AG04450 (cell line): ENCODE measurements at places on chromosomes 12 and 14.

DNA sequence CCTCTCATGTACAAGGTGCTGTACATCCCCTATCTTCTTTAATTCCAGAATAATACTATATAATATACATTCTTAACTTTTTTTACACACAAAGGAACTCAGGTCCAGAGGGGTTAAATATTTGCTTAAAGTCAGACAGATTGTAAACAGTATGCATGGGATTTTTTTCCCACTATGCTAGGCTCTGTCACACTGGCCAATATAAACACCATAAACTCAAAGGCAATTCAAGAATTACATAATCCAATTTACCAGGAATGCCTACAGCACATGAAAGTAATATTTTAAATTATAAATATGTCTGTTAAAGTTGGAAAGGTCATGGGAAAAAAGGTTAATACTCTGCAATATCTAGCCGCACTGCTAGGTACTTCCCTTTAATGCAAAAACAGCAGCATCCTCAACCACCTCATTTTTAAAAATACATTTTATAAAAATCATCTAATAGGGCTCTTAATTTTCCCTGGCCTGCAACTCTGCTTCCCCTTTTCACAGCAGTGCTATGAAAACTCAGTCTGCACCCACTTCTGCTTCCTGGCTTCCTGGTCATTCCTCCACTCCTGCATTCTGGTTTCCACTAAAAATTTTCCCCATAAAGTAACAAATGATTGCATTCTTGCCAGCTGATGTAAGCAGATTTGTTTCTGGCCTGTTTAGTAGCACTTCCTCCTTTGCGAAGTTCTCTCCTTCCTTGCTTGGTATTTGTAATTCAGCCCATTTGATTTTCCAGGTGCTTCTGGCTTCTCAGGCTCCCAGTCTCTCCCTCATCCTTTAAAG is 128.1 kb downstream of the ITPR2 start:
- DNase-seq: no peak

GRCh38 chr12:75526655-75527511 is 15.5 kb upstream of the KRR1 start:
- peak; percentile 71 for DNase-seq

DNA sequence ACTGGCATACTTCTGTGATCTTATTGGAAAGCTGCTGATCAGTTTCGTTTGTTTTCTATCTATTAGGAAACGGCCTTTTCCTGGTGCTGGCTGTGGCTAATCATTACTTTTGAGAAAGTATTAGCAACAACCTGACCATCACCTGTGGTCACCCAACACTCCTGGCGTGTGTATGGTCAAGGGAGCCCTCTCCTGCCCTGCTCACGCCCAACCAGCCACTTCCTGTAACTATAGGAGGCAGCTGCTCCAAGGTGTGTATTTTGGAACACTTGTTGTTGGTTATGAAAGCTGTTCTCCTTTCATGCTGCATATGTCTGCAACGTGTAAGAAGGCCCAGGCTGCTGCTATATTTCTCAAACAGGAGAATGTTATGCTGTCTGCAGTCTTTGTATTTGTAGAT is 1582.8 kb downstream of the AACS start:
- DNase-seq: no peak

- DNase-seq: no peak
These were observed 97.0 kb downstream of the SCFD1 start for GRCh38 chr14:30719137-30719536.

- DNase-seq: no peak
These were observed 16.6 kb downstream of the TFCP2 start for GRCh38 chr12:51156245-51156765.

- DNase-seq: peak; percentile 46
These were observed 4.2 kb upstream of the LRR1 start for GRCh38 chr14:49594347-49595091.

GRCh38 chr14:80385336-80385735 is 174.0 kb upstream of the DIO2 start:
- no peak for DNase-seq

DNA sequence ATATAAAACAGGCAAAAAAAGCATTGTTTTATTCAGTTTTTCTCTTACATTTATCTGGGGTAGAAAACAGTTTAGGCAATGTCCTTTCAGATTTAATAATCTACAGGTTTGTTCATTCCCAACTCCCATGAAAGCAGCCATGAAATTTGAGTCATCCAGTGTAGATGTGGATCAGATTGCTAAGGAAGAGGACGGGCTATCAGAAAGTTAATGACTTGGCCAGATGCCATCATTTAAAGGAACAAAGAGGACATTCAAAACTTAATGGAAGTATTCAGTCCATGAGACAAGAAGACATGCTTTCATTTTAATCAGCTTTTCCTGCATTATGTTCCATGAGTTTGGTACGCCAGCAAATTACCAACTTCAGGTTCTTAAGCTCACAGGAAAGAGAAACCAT is 31.1 kb upstream of the POC1B start:
- no peak for DNase-seq
